Activated CD8-positive, alpha-beta memory T cell treated with anti-CD3 and anti-CD28 coated beads for 4 hours (primary cell): ENCODE measurements at places on chromosomes 7 and 10.

DNA sequence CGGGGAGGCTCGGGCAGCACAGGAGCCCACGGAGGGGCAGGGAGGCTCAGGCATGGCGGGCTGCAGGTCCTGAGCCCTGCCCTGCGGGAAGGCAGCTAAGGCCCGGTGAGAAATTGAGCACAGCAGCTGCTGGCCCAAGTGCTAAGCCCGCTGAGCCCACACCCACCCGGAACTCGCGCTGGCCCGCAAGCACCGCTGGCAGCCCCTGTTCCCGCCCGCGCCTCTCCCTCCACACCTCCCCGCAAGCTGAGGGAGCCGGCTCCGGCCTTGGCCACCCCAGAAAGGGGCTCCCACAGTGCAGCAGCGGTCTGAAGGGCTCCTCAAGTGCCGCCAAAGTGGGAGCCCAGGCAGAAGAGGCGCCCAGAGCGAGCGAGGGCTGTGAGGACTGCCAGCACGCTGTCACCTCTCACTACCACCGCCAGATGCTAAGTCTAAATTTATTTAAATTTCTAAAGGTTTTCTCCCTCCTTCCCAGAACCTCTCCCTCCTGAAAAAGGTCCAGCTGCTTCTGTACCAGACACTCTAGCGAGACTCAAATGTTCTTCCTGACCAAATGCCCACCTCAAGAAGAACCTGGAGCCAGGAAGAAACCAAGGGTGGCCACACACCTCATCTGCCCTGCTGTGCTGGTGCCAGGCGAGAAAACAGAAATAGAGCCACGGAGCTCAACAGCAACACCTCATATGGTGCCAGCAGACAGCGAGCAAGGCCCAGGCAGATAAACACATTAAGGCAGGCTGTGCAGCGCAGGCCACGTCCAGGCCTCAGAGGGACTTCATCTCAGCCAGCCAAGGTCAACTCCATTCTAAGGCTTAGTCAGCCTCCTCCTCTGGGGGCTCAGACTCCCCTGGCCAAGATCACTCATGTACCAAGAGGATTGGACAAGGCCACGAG lies 47.0 kb downstream of the KCNMA1 start:
- DNase-seq, result no peak

GRCh38 chr7:105768898-105769507 lies 107.4 kb downstream of the ATXN7L1 start:
- DNase-seq, result no peak

DNA sequence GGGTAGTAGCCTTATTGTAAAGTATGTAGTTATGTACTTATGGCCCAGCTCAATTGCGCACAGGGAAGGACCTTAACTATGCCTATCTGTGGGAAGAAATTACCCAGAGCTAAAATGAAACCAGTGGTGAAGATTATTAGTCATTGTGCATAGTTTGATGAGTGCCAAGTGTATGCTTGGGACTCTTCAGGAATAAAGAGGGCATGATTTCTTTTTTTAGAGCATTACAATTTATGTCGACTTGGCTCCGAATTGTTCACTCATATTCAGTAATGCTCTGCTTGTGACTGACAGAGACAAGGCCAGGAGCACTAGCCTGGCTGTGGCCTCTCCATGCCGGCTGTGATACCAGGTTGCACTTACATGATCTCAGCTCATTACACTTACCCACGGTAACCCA lies 269.5 kb downstream of the TRIL start:
- DNase-seq, result no peak

DNA sequence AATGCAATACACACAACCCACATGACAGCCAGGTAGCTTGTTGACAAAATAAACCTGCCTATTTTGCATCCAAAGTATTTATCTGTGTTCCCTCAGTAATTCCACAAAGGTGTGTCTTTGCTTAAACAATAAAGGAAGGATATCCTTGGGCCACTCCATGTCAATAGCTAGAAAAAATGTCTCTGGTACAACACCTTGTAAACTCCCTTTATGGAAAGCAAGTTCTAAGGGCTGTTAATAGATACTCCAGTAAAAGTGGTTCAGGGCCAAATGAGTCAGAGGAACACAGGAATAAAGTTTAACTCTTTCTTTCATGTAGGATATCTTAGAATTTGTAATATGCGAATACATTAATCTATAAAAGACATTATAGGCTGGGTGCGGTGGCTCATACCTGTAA lies 96.9 kb upstream of the LRRTM3 start:
- no peak for DNase-seq

DNA sequence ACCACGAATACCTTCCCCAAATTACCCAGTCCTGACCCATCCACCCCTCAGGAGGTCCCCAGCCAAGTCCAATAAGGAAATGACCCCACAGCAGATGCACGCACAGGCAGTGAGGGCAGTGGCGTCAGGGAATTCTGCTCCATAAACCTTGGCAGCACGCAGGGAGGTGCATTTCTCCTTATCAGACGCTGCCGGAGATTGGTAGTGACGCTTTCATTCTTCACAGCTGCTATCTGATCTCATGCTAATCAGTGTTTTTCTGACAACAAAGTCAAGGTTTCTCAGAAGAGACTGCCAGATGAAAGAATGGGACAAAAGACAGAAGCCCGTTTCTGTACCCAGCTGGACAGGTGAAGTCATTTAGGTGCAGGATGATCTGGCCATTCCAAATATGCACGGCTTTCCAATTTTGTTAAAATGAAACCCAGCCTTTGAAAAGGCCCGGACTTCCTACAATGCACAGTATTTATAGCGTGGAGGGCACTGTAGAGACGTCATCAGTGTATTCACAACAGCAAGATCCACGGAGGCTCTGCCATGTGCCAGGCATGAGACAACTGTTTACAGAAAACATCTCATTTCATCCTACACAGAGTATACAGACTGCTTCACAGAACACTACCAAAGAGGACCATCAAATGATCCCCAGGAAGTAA lies 35.3 kb downstream of the DIP2C start:
- DNase-seq, result no peak

GRCh38 chr10:74921744-74922143 lies 95.3 kb downstream of the KAT6B start:
- DNase-seq, result no peak

GRCh38 chr10:117274509-117274908 lies 33.6 kb downstream of the SLC18A2 start:
- DNase-seq, result no peak

DNA sequence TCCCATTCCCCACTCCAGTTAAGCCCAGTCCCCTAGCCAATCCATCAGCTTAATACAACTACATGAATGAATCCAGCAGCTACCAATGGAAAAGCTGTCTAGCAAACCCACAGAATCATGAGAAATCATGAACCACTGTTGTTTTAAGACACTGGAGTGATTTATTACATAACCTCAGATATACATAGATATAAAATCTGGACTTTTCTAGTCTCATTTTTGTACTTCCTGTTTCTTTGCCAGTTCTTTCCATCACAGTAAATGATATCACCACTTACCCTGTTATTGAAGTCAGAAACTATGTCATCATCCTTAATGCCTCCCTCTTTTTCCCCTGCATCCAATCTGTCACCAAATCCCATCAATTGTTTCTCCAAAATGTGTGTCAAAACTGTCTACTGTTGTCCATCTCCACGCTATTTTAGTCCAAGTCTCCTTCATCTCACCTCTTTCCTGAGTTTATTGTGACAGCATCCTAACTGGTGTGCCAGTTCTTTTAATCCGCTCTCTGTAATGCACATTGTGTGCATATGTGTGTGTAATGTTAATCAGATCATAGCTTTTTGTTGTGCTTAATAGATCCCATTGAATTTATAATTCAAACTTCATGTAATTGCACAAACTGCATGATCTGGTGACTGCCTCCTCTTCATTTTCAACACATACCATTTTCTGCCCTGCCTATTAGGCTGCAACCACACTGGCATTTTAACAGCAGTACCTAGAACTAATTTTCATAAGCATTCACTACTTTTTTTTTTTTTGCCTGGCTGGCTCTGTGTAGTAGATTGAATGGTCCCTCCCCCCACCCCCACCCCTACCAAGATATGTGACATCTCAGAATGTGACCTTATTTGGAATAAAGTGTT lies 56.0 kb downstream of the MKLN1 start:
- no peak for DNase-seq

DNA sequence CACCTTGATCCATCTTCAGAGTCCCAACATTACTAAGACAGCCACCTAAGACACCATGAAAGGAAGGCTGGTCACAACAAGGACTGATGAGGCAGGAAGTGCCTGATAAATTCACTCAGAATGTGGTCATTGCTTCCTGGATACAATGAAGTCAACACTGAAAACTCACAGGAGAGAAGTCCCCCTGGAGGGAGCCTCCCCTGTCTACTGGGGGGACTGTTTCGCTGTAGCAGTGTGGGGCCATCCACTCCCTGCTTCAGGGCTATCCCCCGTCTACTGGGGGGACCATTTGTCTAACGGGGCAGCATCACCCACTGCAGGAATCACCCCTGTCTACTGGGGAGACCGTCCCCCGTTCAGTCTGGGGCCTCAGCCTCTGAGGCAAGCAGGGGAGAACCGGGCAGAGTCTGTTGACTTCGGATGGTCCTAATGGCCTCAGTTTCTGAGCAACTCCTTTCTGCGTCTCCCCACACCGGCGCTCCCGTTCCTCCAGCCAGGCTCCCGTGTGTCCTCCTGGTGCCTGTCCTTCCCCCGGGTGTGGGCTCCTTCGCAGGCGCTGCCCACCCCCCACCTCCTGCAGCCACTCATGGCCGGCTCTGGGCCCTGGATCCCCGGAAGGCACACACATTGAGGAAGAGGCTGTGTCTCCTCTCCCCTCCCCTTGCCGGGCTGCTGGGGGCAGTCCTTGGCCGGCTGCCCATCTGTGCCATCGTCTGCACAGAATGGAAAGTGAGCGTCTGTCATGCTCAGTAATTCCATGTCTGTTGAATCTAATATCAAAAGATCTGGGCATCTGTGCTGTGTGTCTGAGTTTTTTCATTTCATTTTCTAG lies 59.9 kb upstream of the DNAJB6 start:
- no peak for DNase-seq

DNA sequence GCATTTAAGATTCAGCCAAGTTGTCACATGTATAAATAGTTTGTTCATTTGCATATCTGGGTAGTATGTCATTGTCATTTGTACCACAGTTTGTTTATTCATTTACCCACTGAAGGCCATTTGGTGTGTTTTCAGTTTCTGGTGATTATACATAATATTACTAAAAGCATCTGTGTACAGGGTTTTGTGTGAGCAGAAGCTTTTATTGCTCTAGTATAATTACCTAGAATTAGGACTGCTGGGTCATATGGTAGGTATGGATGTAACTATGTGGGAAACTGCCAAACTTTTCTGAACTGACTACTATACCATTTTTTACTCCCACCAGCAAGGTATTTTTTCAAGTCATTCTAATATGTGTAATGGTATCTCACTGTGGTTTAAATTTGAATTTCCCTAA lies 584.0 kb upstream of the GHITM start:
- no peak for DNase-seq

DNA sequence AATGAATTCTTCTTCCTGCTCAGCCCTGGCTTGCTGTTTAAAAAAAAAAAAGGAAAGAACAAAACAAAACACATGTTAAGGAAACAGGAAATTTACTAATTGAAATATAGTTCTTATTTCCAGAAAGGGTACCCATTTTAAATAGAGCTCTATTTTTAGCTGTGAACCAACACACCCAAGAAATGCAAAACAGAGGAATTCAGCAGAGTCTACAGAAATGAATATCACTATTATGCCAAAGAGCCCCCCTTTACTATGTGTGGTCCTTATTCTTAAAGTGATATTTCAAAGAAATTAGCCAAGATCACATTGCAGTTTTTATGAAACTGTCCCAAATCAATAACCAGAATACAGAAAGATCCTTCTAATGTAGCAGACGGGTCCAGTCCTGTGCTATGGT lies 53.7 kb downstream of the CCDC6 start:
- DNase-seq, result no peak

- DNase-seq, result no peak
Observed at GRCh38 chr7:135492151-135492550, 17.8 kb downstream of the CNOT4 start.

GRCh38 chr10:66405566-66405965 lies 520.3 kb upstream of the LRRTM3 start:
- DNase-seq, result no peak

DNA sequence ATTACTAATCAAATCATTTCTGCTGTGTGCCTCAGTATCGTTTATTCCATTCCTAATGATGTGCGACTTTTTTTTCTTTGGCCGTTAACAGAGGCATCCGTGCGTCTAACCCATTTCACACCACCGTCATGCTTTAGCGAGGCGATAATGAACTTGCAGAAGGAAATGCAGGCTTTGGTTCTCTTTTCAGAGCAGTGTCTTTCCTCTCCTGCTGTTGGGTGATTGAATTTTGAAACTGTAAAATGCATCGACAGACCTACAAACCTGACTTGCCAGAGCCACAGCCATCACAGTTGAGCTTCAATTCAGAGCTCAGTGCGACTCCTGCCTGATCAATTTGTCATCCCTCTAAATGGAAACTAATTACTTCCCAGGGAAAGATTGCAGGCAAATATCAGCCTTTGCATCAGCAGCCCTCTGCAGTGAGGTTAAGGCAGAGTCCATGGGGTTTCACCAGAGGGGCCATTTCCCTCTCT lies 486.0 kb upstream of the GALNT17 start:
- DNase-seq, result no peak

DNA sequence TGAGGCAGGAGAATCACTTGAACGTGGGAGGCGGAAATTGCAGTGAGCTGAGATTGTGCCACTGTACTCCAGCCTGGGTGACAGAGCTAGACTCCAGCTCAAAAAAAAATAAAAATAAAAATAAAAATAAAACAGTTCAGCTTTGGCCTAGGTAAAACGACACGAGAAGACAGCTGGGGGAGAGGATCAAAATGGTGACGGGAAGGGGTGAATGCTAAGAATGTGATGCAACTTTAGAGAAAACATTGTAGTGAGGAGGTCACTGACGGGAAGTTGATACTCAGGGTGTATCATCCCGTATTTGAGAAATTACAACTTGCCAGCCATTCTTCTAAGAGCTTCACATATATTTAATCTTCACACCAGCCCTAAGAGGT lies 1.1 kb downstream of the NDST2 start:
- no peak for DNase-seq

DNA sequence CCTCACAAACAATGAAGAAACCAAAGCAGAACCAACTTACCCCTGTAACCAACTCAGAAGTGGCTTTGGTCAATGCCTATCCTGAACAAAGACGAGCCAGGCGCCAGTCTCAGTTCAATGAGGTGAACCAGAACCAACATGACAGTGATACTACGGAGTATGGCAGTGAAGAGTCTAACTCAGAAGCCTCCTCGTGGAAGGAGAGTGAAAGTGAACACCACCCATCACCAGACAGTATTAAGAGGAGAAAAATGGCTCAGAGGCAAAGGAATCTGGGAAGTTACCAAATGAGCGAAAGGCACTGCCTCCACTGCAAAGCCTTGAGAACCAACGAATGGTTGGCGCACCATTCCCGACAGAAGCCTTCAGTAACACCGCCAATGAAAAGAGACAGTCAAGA lies 8.4 kb downstream of the SSMEM1 start:
- DNase-seq, result no peak
